ENCODE measurements at places on chromosomes 4 and X.

GRCh38 chrX:28988246-28988645 is 401.0 kb downstream of the IL1RAPL1 start:
- no peak for DNase-seq

GRCh38 chr4:60400593-60400992 is 799.5 kb upstream of the ADGRL3 start:
- DNase-seq = no peak

GRCh38 chr4:89322671-89323070 is 15.1 kb upstream of the GPRIN3 start:
- DNase-seq = no peak

GRCh38 chr4:63578383-63578782 is 830.9 kb downstream of the TECRL start:
- no peak for DNase-seq

GRCh38 chr4:115851918-115852766 is 738.7 kb upstream of the NDST4 start:
- no peak for DNase-seq

- DNase-seq = no peak
These were observed 58.0 kb downstream of the STAP1 start for GRCh38 chr4:67616478-67616877.

GRCh38 chrX:70480660-70481018 is 36.0 kb downstream of the DLG3 start:
- DNase-seq = no peak

DNA sequence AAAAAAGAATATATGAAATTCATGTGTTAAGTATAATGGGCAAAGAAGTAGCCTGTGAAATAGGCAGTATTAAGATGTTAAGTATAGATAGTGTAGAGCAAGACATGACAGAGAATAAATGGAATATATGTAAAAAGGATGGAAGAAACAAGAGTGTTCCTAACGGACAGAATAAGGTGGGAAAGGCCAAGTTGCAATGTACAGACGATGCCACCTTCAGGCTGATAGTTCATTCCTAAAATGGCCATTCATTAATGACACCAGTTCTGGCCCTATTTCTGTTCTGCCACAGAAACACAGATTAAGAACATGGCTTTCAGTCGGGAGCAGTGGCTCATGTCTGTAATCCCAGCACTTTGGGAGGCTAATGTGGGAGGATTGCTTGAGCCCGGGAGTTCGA is 4.4 kb upstream of the FAM184B start:
- DNase-seq = no peak

DNA sequence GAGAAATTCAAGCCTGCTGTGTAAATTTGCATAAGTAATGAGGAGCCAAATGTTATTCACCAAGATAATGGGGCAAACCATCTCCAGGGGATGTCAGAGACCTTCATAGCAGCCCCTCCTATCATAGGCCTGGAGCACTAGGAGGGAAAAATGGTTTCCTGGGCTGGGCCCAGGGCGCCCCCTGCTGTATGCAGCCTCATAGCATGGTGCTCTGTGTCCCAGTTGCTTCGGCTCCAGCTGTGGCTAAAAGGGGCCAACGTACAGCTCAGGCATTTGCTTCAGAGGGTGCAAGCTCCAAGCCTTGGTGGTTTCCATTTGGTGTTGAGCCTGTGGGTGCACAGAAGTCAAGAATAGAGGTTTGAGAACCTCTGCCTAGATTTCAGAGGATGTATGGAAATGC is 859.3 kb downstream of the RPA4 start:
- DNase-seq = no peak

GRCh38 chr4:181261279-181261678 is 981.9 kb upstream of the TENM3 start:
- DNase-seq = no peak

DNA sequence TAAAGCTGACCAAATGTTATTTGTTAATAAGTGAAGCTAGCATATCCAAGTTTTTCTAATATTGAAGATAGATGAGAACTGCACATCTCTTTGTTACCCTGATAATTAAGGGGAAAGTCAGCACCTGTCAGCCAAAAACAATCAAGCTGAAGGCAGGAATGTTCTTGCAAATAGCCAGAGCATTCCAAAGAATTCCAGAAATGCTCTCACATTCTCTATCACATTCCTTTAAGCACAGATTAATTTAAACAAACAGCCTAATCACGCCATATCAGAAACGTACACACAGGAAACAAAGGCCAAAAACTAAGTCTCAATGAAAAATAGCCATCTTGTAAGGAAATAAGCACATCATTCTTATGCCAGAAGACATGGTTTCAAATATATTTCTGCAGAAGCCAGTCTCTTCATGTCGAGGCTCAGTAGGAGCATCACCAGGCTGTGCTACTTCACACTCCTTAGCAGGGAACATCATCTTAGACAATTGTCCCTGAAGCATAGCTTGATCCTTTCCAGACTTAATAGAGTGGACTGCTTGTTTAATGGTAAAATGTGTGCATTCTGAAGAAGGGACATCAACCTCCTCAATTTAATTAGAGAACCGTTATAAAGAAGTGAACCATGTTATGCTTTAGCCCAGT is 252.9 kb upstream of the TTC29 start:
- peak; percentile 37 for DNase-seq

DNA sequence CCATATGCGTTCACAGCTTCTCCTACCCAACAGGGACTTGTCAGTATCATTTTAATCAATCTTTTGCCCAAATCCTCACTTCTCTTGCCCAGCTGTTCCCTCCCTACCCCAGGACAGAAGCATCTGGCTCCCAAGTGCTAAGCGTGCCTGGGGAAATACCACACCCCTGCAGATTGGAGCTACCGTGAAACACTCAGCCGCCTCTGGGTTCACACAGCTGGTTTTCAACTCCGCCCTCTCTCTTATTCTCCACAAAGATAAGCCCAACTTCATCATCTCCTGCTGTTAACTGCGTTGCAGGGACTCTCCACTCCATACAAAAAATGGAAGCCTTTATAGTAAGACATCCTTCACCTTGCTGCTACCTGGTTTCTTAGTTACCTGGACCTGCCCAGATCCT is 147.3 kb upstream of the FTHL17 start:
- no peak for DNase-seq

DNA sequence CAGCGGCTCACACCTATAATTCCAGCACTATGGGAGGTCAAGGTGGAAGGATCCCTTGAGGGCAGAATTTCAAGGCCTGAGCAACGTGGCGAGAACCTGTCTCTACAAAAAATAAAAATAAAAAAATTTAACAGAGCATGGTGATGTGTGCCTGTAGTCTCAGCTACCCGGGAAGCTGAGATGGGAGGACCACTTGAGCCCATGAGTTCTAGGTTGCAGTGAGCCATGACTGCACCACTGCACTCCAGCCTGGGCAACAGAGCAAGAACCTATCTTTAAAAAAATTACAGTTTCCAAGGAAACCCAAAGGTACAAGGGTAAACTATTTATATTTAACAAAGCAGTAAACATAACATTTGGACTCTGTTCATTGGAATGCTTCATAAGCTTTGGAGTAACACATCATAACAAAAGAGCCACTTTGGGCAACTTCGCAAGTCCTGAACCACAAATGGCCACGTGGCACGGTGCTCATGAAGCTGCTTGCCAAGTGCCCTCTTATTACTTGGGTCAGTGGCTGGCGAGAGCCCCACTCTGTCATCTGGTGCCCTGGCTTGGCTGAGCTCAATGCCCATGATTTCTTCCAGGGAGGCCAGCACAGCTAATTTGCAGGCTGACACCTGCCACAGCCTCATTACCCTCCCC is 165.6 kb downstream of the SH3KBP1 start:
- no peak for DNase-seq

- no peak for DNase-seq
These were observed 2.7 kb downstream of the ADGRL3 start for GRCh38 chr4:61202638-61203435.

DNA sequence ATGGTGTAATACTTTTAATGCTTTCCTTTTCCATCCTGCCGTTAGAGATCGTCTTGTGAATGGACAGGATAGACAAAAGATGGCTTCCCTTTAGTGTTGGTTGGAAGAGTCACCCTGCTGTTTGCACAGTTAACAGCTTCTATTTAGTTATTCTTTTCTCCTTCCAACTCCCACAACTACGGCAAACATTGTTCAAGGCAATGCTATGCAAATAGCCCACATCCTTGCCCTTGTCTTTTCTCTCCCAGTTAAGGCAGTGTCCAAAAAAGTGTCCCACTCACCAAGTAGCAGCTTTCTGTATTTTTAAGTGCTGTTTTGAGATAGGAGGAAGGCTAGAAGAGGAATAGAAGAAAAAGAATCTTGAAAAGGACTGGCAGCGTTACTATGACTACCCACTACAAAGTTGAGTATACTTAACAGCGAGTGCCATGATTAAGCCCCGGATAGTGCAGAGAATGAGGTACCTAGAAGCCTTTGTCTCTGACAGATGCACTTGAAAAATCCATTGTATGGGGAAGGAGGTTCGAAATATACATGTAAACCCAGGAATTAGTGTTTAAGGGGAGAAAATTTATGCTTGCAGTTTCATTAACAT is 12.1 kb upstream of the RUFY3 start:
- no peak for DNase-seq

DNA sequence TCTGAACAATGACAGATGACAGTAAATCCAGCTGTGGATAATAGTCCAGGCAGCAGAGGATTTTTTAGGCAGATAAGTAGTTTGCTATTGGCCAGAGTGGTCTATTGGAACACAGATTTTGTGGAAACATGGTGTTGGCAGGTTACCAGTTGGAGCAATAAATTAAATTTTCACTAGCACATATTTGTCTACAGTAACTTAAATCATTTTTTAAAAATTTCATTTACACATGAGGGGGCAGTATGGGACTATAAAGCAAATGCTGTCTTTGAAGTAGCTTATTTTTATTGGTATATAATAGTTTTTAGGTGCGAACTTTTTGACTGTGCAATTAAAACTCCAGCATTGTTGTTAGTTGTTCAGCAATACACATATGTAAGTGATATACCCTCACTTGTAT is 289.8 kb downstream of the ARHGAP10 start:
- no peak for DNase-seq

DNA sequence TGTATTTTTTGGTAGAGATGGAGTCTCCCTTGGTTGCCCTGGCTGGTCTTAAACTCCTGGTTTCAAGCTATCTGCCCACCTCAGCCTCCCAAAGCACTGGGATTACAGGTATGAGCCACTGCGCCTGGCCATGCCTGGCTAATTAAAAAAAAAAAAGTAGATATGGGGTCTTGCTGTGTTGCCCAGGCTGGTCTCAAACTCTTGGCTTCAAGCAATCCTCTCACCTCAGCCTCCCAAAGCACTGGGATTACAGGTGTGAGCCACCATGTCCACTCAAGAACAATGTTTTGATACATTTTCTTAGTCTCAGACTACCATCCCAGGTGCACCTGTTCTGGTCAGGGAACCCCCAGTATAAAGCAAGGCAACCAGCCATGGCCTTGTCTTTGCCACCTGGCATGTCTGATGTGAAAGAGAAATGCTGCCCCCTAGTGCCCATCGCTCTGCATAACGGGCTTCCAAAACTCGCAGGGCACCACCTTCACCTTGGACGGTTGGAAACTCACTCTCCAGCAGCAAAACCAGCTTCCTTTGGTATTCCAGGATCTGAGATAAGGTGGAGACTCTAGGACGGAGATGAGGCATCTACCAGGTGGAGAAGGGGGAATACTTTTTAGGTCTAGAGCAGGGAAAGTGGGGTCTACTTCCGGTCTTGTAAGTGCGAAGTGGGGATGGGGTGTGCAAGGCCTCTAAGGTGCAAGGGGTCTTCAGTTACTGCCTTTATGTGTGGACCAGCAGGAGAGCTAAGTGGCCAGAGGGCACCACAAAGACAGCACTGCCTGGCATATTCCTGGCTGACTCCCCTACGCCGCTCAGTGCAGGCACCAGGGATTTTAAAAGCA is 47.7 kb upstream of the AFAP1 start:
- DNase-seq = no peak

GRCh38 chr4:102537269-102537668 is 36.1 kb downstream of the NFKB1 start:
- DNase-seq = no peak

GRCh38 chrX:132652871-132653270 is 164.0 kb upstream of the MBNL3 start:
- DNase-seq = no peak

- DNase-seq = no peak
These were observed 15.9 kb downstream of the PCGF3 start for GRCh38 chr4:721261-722168.

DNA sequence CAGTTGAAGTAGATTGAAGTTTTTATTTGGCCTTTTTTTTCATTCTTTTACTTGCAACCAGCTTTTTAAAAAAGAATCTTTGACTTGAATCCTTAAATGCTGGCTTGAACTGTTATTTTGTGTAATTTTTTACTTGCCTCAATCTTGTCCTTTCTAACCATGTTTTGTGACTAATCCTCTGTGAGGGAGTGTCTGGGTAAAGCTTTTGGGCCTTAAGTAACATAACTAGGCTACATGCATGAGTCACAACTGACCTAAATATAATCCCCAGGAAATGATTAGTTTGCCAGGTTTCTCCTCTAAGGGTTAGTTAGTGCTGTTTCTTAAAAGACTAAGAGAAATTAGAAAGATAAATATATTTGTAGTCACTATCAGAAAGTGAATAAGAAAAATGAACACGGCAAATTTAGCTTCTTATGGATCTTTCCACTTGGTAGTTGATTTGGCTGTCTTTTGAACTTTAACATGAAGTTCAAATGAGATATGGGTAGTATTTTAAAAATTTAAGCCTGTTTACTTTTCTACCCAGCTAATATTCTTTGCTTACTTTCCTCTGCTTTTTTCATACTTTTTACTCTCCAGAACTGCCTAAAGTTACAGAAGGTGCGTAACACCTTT is 13.0 kb downstream of the EXOC1 start:
- DNase-seq = peak; percentile 63

GRCh38 chr4:101010987-101011386 is 336.3 kb downstream of the PPP3CA start:
- DNase-seq = no peak

DNA sequence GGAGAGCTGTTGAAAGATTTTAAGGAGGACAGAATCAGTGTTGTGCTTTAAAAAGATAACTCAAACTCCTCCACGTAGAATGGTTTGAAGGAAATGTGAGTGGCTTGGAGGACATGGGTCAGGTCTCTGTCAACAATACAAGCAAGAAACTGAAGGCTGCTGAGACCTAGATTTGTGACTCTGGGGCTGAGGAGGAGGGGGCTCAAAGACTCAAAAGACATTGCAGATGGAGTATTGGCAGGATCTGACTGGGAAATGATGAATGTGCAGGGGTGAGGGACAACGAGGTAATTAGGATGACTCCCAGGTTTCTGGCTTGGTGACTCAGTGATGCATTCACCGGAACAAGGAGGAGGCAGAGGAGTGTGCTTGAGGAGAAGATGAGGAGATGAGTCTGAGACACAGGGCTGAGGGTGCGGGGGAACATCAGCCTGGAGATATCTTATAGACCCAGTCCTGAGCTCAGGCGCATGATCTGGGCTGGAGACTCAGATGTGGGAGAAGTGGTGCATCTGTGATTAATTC is 3.3 kb upstream of the RPS4X start:
- DNase-seq = no peak

GRCh38 chr4:55500072-55500471 is 46.6 kb downstream of the CLOCK start:
- DNase-seq = no peak

DNA sequence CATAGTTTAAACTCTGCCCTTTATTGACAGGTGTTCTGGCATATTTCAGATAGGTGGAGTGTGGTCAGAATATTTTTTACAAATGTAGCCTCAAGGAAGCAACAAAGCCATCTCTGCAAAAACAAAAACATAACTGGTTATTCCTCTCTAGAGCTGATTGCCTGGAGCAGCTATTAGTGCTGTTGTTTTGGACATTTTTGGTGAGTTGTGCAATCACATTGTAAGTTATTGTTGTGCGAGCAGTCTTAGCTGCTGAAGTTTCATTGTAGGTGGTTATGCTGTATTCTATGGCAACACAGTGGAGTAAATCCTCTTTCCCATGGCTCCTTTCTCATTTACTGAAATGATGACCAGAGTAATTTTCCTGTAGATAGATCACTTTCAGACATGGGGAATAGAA is 1413.0 kb downstream of the PCDH7 start:
- DNase-seq = no peak

All from pulmonary artery endothelial cell (primary cell).